ENCODE measurements at places on chromosomes 7 and 10.
A peak's percentile ranks its signal among the peaks of the same experiment; 100 is the strongest.

DNA sequence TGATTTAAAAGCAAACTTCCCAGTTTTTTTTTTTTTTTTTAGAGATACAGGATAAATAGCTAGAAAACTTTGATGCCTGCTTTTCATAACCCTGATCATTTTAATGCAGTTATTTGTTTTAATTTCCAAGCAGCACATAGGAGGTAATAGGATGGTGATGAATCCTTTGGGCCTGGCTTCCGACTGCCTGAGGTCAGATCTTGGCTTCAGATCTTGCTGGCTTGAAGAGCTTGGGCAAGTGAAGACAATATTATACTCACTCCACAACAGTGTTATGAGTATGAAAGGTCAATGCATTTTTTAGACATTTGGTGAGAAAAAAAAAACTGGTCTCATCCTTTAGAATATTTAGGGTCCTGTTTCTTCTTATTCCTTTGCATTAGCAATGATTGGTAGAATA lies 124.8 kb upstream of the PRKCQ start:
- no peak for DNase-seq

GRCh38 chr7:125256446-125256845 lies 326.8 kb upstream of the POT1 start:
- no peak for DNase-seq

GRCh38 chr10:120382360-120382759 lies 74.7 kb upstream of the PLPP4 start:
- DNase-seq = no peak

DNA sequence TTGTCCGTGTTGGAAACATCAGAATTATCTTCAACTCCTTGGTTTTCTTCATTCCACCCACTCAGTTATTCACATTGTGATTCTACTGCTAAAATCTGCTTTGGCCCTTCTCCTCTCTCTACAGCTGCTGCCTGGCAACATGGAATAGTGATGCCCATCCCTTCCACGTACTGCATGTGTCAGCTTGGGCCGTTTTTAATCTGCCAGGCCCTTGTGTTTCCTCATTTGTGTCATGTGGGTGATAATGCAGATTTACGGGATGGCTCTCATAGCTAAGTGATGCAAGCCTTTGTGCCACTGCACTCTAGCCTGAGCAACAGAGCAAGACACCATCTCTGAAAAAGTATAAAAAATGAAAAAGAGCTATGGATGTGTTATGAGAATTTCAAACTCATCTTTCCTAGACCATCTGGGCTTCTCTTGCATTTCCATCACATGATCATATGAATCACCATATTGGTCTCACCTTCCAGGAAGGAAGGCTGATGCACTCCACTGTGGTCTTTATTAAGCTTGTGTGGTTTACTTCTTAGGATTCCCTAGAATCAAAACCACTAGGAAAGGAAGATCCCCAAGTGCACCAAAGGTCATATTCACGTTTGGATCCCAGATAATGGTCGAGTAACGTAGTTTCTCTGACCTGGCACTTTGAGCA lies 20.6 kb upstream of the CELF2 start:
- DNase-seq = no peak

GRCh38 chr10:44125879-44126278 lies 259.0 kb downstream of the CXCL12 start:
- DNase-seq = peak; percentile 22

- no peak for DNase-seq
Measured at GRCh38 chr10:87550741-87551140, 46.0 kb downstream of the MINPP1 start.

GRCh38 chr7:134482858-134483257 lies 24.0 kb upstream of the AKR1B1 start:
- DNase-seq = no peak

GRCh38 chr10:74093530-74094164 lies 57.0 kb downstream of the AP3M1 start:
- DNase-seq = no peak

GRCh38 chr7:142908921-142909890 lies 23.7 kb upstream of the TRPV6 start:
- no peak for DNase-seq

GRCh38 chr10:96964131-96964530 lies 132.0 kb downstream of the LCOR start:
- no peak for DNase-seq

DNA sequence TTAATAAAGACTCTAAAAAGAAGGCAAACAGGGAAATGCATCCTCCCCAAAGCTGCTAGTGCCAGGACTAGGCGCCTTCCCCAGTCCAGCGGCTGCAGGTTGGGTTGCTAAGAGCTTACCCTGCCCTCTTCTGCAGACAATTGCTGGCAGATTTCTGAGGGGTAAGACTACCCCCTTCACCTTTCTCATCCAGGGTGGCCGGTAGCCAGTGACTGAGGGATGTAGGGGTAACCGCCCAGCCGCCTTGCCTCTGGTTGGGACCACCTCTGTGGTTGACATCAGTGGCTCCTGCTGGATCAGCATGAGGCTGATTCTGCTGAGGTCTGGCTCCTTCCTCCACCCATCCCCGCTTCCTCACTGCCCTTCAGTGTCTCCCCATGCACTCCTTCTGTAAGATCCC lies 71.2 kb downstream of the ADCYAP1R1 start:
- DNase-seq = no peak

DNA sequence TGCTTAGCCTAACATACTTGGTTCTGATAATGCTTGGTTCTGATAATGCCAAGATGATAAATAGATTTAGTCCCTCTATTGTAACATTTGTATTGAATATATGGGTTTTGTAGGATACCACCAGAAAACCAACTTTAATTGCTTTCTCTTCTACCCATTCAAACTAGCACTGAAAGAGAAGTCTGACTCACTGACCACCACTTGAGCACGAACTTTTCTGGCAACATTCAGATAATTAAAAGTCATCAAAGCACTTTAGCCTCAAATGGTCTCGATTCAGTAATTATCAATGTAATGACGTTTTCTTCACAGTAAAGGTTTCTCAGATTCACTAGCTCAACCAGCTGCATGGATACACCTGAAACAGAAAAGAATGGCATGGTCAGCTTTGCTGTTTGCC lies 63.0 kb downstream of the HDAC9 start:
- DNase-seq = no peak

DNA sequence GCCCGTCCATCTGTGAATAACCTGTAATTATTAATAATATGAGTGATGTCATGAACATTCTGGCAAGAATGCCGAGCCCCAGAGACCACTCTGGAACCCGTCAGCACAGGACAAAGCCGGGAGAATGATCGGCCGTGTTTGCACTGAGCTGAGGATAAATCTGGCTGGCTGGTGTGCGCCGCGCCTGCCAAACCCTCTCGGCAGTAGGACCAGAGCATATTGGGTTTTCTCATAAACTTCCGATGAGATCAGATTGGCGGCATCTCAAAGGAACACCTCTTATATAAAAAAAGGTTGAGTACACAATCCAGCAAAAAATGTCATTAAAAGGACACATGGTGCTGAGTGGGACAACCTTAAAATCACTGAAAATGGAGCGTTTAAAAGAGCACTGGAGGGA lies 296.0 kb upstream of the MKI67 start:
- DNase-seq = no peak

GRCh38 chr7:102252366-102252982 lies 34.2 kb upstream of the SH2B2 start:
- DNase-seq = no peak

GRCh38 chr7:31267486-31267885 lies 73.0 kb downstream of the NEUROD6 start:
- no peak for DNase-seq

DNA sequence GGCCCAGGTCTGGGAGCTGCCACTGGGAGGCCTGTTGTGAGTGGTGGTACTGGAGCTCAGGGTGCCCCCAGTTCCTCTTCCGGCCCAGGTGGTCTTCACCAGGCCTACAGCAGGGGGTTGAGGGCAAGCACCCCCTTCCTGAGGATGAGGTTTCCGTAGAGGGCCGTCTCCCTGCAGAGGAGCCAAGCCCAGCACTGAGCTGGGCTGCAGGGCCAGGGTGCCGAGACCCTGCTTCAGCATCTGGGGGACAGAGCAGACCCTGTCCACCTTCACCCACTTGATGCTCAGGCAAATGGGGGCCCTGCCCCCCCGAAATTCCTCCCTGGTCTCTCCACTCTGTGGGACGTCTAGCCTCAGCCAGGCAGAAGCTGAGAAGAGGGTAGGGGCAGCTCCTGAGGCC lies 2.6 kb downstream of the FUOM start:
- DNase-seq = no peak

DNA sequence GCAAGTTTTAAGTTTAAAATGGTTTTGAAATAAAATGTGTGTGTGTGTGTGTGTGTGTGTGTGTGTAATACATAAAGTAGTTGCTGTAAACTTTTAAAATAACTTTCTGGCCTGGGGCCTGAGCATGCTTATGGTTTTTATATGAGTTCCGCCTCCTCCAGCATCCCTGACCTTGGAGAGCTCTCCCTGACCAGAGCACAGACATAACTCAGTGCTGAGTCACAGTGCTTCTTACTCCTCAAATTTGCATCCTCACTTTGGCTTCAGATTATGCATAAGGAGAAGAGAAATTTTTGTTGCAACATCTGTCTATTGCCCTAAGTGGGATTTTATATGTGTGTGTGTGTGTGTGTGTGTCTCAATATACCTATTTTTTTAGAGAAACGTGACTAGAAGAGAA lies 200.8 kb downstream of the ELMO1 start:
- no peak for DNase-seq

- DNase-seq = no peak
Measured at GRCh38 chr7:74572301-74572979, 85.1 kb upstream of the GTF2I start.

DNA sequence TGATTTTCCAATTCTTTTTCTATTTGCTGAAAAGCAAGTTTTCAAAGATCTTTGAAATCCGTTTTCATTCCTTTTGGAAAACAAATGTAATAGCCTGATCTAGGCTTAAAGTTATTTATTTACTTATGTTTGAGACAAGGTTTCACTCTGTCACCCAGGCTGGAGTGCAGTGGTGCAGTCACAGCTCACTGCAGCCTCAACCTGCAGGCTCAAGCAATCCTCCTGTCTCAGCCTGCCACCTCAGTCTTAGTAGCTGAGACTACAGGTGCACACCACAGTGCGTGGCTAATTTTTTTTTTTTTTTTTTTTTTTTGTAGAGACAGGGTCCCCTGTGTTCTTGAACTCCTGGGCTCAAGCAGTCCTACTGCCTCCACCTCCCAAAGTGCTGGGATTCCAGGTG lies 4.6 kb downstream of the ST7 start:
- no peak for DNase-seq

GRCh38 chr7:153430931-153431330 lies 621.3 kb upstream of the DPP6 start:
- DNase-seq = no peak

- no peak for DNase-seq
Measured at GRCh38 chr10:70354556-70354955, 27.9 kb downstream of the LRRC20 start.

GRCh38 chr10:125208854-125209565 lies 48.6 kb upstream of the CTBP2 start:
- no peak for DNase-seq

DNA sequence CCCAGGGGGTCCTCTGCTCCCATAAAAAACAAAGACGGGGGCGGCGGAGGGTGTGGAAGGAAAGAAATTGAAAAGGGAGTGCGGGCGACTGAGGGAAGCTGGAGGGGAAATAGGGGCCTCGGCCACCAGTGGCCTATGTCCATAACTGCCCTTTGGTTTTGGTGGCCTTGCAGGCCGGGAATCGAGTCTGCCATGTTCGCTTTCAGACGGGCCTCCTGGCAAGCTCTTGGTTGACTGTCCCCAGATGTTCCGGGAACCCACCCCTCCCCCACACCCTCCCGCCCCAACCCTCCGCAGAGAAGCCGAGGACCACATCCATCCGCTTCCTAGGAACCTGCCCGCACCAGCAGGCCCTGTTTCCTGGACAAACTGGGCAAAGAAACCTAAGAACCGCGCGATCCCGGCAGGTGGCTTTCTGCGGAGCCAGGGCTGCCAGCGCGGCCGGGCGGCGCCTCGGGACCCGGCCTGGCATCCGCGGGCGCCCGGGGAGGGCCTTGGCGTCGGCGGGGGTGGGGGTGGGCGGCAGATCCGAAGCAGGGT lies 20.0 kb upstream of the GATA3 start:
- no peak for DNase-seq

DNA sequence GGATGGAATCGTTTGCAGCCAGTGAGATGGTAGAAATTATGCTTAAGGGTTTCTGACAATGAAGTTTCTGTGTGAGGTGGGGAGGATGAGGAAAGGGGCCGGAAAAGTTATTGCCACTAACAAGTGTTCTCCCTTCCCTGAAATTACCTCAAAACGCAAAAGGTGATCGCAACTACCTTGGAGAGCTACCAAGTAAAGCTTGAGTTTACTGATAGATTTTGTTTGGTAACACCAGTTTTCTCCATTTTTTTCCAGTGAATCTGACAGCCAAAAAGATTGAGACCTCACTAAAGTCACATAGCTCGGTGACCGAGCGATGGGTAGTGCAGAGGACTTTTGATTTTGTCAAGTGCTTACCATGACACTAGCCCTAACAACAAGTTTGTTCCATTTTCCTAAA lies 1.6 kb downstream of the SUV39H2 start:
- no peak for DNase-seq

- DNase-seq = peak; percentile 14
Measured at GRCh38 chr7:126702242-126703016, 550.3 kb downstream of the GRM8 start.

- peak; percentile 17 for DNase-seq
Measured at GRCh38 chr10:98224509-98224908, 43.5 kb downstream of the LOXL4 start.

DNA sequence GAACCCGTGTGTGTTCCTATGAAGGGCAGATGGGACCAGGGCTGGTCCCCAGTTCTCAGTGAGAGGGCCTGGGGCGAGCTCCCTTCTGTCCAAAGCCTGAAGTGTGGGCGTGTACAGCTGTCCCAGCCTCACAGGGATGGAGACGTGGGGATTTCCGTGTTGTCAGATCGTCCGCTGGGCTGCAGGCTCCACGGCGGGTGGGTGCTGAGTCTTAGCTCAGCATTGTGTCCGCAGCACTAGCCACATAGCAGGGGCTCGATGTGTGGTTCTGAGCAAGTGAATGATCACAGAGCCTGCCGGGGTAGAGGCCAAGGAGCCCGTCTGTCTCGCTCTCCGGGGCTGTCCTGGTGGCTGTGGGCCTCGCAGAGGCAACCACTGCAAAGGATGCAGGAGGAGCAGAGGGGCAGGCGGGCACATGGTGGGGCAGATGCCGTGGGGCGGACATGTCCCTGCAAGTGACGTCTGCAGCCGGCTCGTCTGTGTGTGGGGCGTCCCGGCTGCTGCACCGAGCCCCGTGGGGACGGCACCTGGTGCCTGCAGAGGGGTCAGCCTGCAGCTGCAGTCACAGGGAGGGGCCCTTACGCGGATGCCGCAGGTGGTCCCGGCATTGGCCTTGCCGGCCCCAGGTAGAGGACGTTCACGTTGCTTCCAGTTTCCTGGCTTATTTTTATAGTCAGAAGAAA lies 30.9 kb downstream of the FAM20C start:
- no peak for DNase-seq

GRCh38 chr7:124784879-124785818 lies 19.6 kb upstream of the GPR37 start:
- DNase-seq = peak; percentile 22
